ENCODE measurements at places on chromosomes 7 and 10. TPM values are rescaled to one million over a fixed set of nuclear protein-coding genes. Genes with fewer than 3 reads are reported as not detected.

DNA sequence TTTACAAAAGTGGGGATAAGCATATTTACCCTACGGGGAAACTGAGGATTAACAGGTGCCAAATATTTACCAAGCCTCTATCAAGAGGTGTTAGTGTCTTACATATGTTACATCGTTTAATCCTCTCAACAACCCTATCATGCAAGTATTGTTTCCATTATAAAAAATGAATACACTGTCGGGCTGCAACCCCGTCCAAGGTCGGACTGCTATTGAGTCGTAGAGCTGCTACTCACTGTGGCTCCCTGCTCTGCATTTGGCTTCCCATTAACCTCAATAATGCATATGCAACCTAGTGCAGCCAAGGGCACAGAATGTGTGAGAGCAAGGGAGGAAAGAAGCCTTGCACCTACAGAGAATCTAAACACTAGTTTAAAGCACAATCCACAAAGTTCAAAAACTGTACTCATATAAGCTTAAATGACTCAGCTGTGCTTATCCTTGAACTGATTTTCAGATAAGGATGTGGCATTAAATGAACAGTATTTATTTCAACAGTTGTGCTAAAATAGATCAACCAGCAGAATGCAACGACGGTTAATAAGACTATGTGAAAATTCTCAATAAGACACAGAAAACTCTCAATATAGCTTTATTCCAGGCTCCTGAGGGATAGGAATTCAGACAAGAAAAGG is 49.9 kb downstream of the UBE2H start:
- no peak for DNase-seq

EBLN1 gene
- total RNA-seq: not detected

GRCh38 chr10:43294241-43294658 is 27.4 kb upstream of the RASGEF1A start:
- no peak for DNase-seq

DNA sequence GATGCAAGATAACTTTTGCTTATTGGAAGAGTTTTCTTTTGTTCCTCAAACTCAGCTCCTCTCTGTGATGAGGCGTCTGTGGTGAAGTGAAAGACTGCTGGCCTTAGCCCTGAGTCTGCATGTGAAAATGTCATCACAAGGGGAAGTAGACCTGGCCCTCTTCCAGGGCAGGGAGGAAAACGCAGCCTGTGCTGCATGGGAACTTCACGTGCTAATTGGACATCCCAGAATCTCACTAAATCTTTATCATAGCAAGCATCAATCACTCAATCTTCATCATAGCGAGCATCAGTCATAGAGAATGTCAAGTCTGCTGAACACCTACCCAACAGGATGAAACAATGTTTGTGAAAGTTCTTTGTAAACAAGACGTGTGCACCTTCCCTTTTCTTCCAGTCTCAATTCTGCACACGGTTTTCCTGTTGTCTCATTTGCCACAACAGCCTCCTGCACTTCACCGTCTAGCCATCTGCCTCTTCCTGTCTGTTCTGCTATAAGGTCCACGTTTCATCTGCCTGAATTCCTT is 314.6 kb downstream of the FRMD4A start:
- DNase-seq: peak; percentile 36

DNA sequence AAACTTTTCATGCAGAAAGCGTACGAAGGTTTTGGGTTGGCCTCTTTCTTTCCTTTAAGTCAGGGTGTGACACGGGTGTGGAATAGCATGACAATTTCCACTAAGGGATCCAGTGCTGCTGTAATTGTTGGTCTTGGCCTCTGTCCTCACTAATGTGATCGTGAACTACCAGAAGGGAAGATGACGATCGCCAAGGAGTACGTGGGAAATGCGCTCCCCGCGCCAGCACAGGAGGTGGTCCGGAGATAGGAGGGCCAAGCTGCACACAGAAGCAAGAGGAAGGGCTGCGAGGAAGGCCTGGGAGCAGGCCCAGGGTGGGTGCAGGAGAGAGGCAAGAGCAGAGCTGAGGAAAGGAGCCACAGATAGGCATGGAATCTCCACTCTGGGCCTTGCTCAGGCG is 79.7 kb upstream of the PODXL start:
- DNase-seq: no peak

- DNase-seq: no peak
Observed at GRCh38 chr10:5089865-5090264, 4.3 kb upstream of the AKR1C3 start.

- no peak for DNase-seq
Observed at GRCh38 chr7:82441669-82442478, 1.7 kb downstream of the CACNA2D1 start.

OR6B1 gene
- total RNA-seq: not detected

CALD1 gene
- total RNA-seq: 196 TPM

- DNase-seq: peak; percentile 42
Observed at GRCh38 chr7:1473864-1474512, 14.7 kb upstream of the MICALL2 start.

- no peak for DNase-seq
Observed at GRCh38 chr7:89780291-89780690, 374.0 kb upstream of the STEAP1 start.

- DNase-seq: no peak
Observed at GRCh38 chr10:118007773-118008172, 39.0 kb downstream of the RAB11FIP2 start.

- no peak for DNase-seq
Observed at GRCh38 chr10:127908106-127908958, 1.4 kb downstream of the PTPRE start.

OR6V1 gene
- not detected for total RNA-seq

SORCS3 gene
- 0.39 TPM for total RNA-seq

ETV1 gene
- total RNA-seq: 8.7 TPM

DNA sequence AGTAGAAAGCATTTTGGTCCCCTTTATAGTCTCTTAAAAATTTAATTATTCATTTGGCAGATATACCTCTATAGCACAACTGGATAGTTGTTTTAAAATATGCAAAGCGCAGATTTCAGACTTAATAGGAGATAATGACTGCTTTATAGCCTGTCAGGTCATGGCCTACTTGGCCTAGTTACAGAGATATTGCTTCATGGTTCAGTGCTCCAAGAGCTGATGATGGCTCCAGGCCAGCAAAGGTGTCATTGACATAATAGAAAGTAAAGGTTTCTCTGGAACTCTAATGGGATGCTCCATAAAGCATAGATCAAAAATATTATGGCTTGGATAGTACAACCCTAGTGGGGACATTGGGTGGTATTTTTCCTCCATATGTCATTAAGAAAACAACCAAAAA is 285.7 kb downstream of the NXPH1 start:
- no peak for DNase-seq

ITPRID1 gene
- total RNA-seq: 1.8 TPM

- DNase-seq: no peak
Observed at GRCh38 chr7:131034166-131034881, 293.4 kb upstream of the MKLN1 start.

LRRC4 gene
- 1.2 TPM for total RNA-seq

GRCh38 chr7:33089142-33089541 is 20.1 kb downstream of the RP9 start:
- no peak for DNase-seq

ANKRD30A gene
- total RNA-seq: 0.30 TPM

DNA sequence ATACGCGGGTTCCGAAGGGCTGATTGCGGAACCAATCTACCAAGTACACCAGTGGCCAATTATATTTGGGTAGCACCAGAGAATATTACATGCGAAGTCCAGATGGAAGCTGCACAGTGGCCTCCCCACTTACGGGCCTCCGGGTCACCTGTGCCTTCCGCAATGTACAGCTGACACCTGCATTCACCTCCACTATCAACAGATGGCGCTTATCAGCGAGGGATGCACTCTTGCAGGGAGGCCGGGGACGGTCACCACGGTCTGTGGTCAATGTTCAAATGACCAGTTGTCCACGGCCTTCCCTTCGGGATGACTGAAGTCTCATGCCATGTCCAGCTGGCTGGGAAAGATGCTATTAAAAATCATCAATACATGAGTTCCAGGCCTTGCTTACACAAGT is 47.6 kb downstream of the SLIT1 start:
- DNase-seq: no peak

DNA sequence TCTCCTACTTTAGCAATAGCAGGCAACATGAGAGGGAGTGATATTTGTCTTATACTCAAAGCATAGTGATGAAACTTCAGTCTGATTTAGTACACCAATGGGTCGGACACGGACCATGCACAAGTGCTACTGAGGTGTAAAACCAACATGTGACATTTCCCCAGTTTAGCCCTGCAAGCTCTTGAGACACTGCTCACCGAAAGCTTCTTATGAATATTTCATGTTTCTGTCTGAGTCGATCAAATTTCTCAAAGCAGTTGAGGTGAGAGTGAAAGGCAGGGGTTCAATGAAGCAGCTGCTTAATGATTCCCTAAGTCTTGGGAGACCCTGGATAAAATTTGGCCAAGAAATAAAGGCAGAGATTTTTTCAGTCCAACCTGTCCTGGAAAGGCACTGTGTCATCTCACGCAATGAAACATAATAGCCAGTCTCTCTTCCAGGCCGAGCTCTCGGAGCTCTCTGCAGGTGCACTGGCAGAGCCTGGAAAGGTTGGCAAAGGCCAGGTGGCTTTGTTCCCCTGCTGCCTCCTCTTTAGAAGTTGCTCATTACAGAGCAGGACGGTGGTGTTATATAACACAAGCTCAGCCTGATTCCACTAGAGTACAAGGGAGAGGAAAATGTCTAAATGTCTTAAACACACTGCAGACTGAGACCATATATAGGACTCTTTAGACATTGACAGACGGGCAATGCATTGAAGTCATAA is 33.9 kb upstream of the XPNPEP1 start:
- DNase-seq: no peak

DNA sequence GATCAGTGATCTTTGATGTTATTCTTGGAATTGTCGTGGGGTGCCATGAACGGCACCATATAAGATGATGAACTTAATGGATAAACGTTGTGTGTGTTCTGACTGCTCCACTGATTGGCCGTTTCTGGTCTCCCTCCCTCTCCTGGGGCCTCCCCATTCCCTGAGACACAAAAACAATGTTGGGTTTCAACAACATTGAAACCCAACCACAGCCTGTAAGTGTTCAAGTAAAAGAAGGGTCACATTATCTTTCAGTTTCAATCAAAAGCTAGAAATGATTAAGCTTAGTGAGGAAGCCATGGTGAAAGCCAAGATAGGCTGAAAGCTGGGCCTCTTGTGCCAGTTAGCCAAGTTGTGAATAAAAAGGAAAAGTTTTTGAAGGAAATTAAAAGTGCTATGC is 19.5 kb downstream of the EN2 start:
- no peak for DNase-seq

GRCh38 chr7:28687537-28687936 is 270.6 kb downstream of the TRIL start:
- DNase-seq: peak; percentile 73

FAM13C gene
- 16.8 TPM for total RNA-seq

GRCh38 chr7:157952050-157952667 is 615.4 kb downstream of the DNAJB6 start:
- DNase-seq: no peak

GRCh38 chr7:114630201-114630990 is 215.8 kb downstream of the FOXP2 start:
- no peak for DNase-seq

- no peak for DNase-seq
Observed at GRCh38 chr10:17578603-17579002, 38.6 kb downstream of the HACD1 start.

DNA sequence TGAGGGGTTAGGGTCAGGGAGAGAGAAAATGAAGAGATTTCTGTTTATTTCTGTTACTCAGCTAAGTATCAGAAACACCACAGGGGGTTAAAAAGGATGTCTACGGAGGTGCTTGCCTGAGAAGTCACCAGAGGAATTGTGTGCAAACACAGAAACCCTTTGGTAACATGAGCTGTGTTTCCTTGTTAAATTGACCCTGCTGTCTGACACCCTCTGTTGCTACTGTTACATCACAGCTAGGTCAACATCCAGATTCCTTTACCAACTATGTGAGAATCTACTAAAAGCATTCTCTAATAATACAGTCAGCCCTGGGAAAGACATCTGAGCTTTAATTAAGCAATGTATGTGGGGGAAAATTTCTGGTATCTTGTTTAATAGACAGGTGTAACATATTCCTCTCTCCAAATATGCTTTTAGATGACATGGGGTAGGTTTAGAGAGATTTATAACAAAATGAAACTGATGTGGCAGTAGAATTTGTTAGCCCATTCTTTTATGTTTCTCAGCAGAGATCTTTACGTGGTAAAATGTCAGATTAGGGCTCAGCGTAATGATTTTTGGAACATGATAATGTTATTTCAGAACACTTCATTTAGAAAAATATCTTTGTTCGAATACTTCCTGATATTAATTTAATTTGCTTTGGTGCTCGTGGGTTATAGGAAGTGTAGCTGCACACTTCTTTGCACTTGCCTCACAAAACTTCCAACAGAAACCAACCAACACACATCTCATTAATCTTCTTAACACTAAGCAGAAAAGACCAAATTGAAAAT is 168.0 kb upstream of the AHR start:
- no peak for DNase-seq

DNA sequence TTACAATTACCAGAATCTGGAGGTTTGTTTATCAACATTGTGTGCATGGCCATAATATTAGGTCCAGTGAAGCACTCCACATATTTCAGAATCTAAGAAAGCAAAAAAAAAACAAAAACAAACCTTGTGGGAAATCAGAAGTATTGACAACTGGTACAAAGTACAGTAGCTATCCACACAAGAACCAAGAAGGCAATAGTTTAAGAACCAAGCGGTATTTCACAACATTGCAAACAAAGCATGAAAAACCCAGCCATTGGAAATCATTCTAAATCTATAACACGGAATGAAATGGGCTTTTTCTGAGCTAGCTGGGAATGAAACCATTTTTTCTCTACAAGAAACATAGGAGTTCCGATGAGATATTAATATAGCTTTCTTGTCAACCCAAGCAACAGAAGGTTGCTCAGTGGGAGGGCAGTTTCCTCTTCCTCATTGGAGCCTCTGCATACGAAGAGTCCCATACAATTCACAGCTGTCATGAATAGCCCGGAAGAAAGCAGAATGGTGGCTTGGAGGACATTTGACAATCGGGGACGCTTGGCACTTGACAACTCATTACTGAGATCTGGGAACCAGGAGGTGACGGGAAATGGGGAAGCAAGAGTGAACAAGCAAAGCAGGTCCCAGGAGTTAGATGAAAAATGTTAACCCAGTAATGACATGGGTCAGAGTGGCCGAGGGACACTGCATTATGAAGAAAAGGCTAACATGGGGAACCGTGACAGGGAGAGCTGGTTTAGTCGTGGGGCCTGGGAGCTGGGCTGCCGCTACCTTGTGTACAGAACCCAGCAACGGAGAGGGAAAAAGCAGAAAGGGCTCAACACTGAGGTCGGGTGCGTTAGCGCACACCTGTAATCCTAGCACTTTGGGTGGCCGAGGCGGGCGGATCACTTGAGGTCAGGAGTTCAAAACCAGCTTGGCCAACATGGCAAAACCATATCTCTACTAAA is 7.8 kb downstream of the PHYH start:
- DNase-seq: no peak

- DNase-seq: no peak
Observed at GRCh38 chr7:32536585-32536984, 41.3 kb downstream of the AVL9 start.

- no peak for DNase-seq
Observed at GRCh38 chr7:27950123-27950522, 210.2 kb downstream of the TAX1BP1 start.

All from skin of body (tissue), 3 donors.